Kidney (tissue), 22 donors: ENCODE measurements at places on chromosomes 2 and 18.

- no peak for DNase-seq
These were observed 120.8 kb downstream of the BABAM2 start for GRCh38 chr2:28011322-28011737.

GRCh38 chr2:201813996-201814760 is 7.8 kb downstream of the CDK15 start:
- DNase-seq, result no peak

DNA sequence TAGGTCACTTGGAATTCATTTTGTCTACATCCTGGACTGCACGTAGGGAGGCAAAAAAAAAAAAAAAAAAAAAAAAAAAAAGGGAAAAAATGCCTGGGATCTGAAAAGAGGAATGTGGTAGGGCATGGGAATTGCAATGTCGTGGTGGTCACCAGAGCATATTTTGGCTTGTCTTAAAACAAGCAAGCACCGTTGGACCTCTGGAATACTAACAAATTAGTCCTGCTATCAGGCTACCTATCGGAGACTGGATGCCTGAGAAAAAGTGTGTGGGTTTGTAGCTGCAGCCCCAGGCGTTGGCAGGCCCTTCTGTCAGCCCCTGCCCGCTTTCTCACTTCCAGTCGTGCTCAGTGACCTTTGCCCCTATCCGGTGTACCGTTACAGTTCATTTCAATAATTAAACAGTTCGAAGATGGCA is 588.5 kb upstream of the ZEB2 start:
- peak; percentile 73 for DNase-seq

- DNase-seq, result no peak
These were observed 227.6 kb downstream of the SEPTIN10 start for GRCh38 chr2:109386004-109386695.

DNA sequence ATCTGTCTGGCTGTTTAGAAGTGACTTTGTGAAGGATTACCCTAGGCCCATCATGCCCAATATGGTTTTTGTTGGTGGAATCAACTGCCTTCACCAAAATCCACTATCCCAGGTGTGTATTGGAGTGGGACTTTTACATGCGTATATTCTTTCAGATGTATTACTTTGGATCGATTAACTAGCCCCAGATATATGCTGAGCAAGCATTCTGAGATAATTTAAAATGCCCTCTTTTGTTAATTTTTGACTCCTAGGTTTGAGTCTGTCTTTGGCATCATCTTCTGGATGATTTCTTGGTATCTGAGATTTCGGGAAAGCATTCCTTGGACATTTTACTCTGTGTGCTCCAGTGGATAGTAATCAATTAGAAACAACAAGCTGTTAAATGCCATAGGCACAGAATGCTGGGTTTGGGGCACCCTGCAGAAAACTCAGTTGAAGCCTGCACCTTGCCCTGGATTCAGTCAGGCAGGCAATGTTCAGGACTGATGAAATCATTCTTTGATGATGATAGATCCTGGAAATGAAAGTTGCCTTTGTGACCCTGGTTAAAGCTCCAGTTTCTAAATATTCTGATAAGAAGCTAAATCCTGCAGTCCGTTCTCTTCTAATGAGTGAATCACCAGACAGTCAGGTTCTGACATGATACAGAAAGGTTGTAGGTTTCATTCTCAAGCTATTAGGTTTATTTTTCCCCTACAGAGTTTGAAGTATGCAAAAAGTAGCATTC is 1.1 kb downstream of the UGT1A1 start:
- no peak for DNase-seq

DNA sequence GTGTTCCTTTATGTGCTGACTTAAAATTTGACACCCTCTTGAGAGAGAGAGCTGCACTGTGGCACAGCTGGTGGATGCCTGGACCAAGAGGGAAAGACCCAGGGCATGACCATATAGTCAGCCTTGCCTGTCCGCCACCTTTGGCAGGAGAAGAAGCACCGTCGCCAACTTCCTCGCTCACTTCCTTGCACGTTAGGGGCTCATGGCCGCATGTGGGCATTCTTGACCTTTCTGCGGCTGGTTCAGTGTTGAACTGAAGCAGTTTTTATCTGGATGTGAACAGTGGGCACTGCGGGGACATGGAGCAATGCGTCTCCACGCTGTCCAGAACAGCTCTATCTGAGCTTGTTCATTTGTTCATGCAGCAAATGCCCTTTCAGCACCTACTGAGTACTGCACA is 66.9 kb downstream of the TRAPPC12 start:
- no peak for DNase-seq

DNA sequence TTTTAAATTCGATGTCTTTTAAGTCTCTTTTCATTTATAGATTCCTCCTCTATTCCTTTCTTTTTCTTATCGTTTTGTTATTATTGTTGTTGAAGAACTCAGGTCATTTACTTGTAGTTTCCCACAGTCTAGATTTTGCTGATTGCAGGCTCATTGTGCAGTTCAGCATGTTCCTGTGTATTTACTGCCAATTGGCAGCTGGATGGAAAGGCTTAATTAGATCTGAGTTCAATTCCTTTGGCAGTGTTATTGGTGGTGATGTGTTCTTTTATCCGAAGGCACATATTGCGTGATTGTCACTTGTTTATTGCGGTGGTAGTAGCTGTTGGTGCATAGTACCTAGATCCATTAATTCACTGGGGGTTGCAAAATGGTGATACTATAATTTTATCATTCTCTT is 180.7 kb downstream of the BABAM2 start:
- no peak for DNase-seq

DNA sequence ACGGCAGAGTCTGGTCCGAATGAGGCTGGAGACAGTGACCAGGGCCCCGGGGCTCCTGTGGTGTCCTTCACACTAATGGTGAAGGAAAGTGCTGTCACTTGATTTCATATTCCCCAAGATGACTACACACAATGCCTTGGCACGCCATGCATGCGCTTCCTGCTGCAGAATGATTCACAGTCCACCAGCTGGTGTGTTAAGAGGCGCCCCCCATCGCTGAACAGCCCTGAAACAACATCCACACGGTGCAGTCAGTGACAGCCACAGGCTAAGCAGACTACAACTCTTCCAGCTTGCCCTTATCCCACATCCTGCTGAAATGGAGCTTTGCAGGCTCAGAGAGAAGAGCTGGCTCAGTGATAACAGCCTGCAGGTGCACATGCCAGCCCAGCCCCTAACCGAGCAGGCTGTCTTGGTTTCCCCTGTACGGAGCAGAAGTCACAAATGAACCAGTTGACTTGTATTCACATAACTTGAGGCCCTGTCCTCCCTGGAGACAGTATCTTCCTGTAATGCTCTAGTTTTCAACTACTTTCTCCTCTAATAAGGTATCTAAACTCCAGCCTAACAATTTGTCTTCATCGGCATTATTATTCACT is 24.3 kb upstream of the CDH20 start:
- DNase-seq, result no peak

GRCh38 chr2:11988691-11989353 is 242.4 kb downstream of the LPIN1 start:
- DNase-seq, result no peak

- no peak for DNase-seq
These were observed 49.3 kb downstream of the RNF144A start for GRCh38 chr2:6966446-6966940.

DNA sequence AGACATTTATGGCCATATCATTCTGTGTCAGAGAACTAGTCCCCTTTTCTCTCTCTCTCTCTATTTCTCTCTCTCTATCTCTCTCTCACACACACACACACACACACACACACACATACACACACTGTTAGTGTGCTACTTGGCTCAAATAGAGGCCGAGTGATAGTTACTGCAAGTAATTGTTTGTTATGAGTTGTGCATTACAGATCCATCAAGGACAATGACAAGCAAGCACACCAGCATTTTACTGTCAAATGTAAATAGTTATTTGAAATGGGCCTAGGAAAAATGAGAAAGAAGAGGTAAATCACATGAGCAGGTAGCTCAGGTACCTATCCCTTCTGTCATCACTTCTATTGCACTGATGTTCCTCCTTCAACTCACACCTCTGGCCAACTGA is 122.4 kb upstream of the CDH7 start:
- DNase-seq, result no peak

GRCh38 chr2:50178050-50178449 is 853.9 kb downstream of the NRXN1 start:
- DNase-seq, result no peak

GRCh38 chr2:227464361-227464760 is 7.6 kb upstream of the AGFG1 start:
- no peak for DNase-seq

GRCh38 chr18:37330173-37330572 is 235.4 kb downstream of the CELF4 start:
- DNase-seq, result no peak

- DNase-seq, result no peak
These were observed 295.2 kb downstream of the SS18 start for GRCh38 chr18:25795213-25795612.

DNA sequence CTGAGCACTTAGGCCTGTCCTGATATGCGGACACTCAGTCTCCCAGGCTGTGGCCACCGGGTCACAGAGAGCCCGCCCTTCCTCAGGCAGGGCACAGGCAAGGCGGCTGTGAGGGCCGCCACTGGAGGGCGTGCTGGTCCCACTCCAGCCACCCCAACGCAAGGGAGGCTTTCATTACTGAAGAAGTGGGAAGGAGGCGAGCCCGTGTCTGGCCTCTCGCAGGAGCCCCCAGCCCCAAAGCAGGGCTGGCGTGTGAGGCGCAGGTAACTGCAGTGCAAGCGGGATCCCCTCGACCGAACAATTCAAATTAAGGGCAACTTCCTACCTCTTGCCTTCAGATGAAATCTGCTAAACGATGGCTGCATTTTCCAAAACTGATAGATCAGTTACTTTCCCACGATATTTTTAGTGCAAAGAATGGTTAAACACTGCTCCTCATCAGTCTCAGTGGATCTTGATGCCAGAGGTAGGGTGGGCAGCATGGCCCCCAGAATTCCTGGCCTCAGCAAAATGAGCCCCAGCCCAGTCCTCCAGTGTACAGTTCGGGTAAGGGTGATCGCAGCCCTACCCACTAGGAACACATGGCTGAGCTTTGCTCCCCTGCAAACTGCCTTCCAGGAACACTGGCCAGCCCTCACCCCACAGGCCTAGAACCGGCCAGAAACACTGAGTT is 97.2 kb downstream of the SEPTIN10 start:
- peak; percentile 39 for DNase-seq

DNA sequence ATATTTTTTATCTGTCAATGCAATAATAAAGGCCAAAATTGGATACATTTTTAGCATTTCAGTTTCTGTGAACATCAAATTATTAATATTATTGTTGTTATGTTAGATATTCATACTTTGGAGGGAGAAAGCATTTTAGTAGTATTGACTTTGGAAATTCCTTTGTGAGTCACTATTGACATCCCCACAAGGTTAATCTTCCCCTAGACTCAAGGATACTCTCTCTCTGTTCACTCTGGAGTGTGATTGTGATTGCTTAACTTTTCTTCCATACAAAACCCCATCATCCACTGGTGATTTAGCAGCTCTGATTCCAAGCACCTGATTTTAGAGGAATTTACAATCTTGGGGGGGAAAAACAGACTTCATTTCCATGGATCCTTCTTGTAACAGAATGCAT is 352.0 kb downstream of the THSD7B start:
- DNase-seq, result no peak

DNA sequence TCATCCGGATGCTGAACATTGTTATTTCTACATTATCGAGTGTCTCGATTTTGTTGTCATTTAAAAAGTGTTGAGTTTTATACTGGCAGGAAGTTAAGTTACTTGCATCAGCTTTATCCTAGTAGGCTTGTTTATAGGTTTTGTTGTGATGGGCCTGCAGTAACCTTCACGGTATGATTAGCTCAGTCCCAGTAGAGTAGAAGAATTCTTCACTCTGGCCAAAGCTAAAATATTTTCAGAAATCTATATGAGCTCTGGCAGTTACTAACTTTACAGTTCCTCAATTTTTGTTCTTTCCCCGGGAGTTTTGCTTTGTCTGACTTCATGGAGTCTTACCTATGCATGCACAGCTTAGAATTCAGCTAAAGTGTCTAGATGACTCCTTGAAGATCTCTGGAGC is 294.9 kb downstream of the NAPG start:
- no peak for DNase-seq

GRCh38 chr2:50691513-50691912 is 340.4 kb downstream of the NRXN1 start:
- no peak for DNase-seq

DNA sequence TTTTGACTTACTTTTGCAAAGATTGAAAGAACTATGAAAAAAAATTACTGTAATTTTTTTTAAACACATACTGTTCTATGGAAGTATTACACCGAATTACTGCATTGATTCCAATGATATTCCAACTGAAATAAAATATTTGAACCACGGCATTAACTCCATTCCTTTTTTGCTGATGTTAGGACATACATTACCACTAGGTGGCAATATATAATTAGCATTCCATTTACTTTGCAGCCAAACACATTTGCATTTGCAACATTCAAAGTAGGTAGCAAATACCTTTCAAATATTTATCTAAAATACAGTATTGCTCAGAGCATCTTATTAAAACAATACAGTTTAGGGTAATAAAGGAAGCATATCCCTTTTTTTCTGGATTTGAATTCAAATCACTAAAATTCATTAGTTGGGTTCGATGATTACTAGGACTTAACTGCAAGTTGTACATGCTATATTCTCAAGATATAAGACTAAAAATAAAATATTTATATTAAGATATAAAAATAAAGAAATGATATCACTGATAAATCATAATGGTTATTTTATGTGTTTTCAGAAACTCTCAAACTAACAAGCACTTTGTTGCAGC is 31.3 kb downstream of the LANCL1 start:
- DNase-seq, result no peak

GRCh38 chr2:195533771-195534642 is 123.0 kb upstream of the SLC39A10 start:
- DNase-seq, result no peak

DNA sequence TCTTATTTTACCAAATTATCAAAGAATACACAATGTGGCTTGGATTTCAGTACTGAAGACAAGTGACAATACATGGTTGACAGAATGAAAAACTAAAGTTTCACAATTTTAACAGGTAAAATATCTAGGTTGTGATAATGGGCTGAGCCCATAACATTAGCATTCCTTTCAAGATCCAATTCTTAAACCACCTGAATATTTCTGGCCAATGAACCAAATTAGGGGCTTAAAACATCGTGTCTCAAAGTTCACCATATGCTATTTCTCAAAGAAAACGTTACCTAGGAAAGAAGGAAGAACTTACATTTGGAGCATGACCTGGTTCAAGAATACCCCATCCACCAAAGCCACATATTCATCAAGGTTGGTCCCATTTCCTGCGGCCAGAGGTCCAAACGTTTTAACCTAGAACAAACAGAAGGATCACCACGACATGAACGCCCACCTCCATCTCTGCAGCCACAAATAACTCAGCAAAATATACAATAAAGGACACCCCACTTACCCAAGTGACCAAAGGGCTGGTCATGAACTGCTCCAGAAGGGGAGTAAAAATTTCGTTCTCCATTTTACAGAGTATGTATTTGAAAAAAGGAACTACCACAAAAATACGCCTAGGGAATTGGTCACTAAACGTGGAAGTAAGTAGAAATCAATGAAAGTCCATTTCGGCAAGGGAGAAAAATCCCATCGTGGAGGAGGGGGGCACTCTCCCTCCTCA is 984 bp downstream of the CCDC88A start:
- peak; percentile 27 for DNase-seq

GRCh38 chr2:100822587-100823248 is 2.8 kb downstream of the NPAS2 start:
- no peak for DNase-seq

GRCh38 chr18:75551071-75551470 is 123.6 kb upstream of the SMIM21 start:
- no peak for DNase-seq
